ENCODE measurements at places on chromosomes 11 and 22.

DNA sequence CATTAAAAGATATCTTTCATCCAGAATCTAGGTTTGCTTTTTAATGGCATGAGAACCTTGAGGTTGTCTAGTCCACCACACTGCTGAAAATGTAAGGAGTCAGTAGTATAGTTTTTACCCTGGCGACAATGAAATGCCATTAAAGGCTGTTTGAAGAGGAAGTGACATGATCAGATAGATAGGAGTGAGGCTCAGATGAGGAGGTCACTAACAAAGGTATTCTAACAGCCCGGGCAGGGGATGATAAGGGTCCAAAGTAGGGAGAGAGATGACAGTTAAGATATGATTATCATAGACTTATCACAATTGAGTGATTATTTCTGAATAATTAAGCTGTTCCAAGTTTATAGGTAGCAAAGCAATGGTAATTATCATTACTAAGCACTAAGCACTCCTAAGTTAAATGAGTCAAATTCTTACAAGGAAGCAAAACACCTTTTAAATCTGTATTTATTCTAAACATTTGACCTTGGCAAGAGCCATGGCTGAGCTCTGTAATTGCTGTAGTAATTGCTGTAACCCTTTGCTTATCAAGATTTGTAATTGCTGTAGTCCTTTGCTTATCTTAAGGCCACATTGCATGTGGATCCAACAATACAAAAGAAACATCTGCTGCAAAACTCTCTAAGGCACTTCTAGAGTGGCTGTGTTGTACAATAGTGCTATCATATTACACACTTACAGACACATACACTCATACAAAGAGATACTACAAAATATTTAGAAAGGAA lies 92.6 kb downstream of the ENTHD1 start:
- no peak for DNase-seq

DNA sequence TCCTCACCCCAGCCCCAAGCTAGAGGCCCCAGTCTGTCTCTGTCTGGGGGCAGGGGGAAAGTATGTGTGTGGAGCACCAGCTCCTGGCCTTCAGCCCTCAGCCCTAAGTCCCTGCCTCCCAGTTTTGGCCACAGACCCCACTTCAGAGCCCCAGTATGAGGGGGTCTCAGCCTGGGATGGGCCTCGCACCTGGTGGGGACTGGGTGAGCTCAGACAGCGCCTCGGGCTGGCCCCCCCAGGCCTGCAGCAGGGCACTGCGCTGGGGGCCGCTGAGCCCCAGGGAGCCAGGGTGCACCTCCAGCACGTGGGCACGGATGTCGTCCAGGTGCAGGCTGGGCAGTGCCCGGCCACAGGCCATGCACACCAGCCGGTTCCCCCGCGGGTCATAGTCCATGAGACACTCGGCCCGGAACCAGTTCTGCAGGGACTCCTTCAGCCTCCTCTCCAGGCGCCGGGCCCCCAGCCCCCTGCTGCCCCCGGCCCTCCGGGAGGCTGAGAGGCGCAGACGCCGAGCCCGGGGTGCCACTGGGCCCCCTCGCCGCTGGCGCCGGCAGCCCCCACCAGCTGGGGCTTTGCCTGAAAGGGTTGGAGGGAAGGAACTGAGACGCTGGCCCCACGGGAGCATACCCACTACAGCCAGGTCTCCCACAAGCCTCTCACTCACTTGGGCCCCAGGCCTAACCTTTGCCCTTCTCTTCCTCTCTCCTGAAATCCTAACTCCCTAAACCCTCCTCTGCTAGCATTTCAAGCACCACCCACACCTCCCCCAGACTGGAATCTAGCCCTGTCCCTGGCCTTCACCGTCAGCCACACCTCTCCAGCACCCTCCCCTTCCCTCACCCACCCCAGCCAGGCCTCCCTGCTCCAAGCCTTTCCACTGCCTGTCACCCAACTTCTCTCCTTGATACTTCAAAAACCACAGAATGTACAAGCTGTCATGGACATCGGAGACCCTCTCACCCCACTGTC lies 3.6 kb downstream of the ZFTA start:
- no peak for DNase-seq

GRCh38 chr11:35292279-35292678 lies 127.1 kb downstream of the SLC1A2 start:
- no peak for DNase-seq

DNA sequence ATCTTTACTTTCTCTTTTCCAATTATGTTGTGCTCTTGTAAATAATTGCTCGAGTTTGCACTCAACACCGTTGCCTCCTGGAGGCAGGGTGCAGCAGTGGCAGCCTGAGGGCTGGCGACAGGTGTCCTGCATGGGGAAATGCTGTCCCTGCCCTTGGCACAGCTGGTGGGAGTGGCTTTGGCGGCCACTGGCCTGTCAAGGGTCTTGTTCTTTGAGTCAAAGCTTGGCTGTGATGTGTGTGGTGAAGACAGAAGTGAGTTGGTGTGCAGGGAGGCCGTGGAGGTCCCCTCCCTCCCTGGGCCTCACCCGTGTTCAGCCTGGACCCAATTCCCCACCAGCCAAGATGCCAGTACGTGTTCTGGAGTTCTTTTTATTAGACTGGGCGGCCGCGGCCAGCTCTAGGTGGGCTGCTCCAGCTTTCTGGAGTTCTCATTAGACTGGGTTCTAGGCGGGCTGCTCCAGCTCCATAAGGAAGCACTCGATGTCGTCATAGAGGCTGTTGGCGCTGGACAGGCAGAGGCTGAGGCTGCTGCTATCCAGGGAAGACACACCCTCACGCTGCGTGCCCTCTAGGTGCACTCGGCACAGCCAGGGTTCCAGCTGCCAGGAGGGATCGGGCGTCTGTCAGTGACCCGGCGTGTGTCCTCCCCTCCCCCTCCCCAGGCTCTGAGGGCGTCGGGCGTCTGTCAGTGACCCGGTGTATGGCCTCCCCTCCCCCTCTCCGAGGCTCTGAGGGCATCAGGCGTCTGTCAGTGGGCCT lies 3.4 kb downstream of the IRF7 start:
- no peak for DNase-seq

- DNase-seq, result no peak
Observed at GRCh38 chr11:61531044-61531443, 22.5 kb downstream of the LRRC10B start.

DNA sequence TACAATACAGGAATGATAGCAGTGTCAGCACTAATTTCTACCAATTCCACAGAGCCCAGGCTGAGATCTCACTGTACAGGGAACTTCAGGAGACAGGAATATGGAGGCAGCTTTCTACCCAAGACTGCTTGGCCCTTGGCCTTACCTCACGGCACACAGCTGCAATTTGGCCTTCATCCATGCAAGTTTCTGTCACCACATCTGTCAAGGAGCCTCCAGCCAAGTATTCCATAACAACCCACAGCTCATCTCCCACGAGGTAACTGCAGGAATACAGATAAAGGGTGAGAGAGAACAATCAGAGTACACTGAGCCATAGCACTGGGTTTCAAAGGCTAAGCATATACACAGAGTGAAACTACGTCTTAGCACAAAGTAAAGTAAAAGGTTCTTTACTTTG lies 39.0 kb upstream of the GDPD4 start:
- DNase-seq, result no peak

- no peak for DNase-seq
Observed at GRCh38 chr11:118914987-118915386, 10.7 kb downstream of the BCL9L start.

GRCh38 chr11:59766542-59767224 lies 11.5 kb downstream of the STX3 start:
- DNase-seq, result no peak

- no peak for DNase-seq
Observed at GRCh38 chr11:118082880-118083552, 3.7 kb downstream of the SMIM35 start.

- DNase-seq, result no peak
Observed at GRCh38 chr11:16843294-16843693, 104.8 kb downstream of the C11orf58 start.

- peak; percentile 40 for DNase-seq
Observed at GRCh38 chr11:104668797-104669463, 229.3 kb downstream of the CASP12 start.

DNA sequence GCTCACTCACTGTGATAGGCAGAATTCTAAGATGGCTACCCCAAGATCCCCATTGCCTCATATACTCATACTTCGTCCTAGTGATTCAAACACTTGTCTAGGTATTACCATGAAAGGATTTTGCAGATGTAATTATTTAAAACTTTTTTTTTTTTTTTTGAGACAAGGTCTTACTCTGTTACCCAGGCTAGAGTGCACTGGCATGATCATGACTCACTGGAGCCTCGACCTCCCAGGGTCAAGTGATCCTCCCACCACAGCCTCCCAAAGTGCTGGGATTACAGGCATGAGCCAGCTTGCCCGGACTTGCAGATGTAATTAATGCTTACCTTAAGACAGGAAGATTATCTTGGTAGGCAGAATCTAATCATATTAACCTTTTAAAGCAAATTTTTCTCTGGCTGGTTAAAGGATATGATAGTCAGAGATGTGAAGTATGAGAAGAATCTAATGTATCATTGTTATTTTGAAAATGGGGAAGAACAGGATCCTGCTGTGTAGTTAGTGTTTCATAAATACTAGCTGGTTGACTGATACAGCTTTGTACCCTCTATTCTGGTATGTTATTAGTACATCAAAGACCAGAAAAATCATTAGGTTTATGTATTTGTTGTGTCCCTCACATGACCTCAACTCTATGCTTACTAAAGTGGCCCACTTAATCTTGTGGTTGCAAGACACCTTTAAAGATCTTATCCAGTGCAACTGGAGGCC lies 35.5 kb downstream of the C2CD3 start:
- no peak for DNase-seq

DNA sequence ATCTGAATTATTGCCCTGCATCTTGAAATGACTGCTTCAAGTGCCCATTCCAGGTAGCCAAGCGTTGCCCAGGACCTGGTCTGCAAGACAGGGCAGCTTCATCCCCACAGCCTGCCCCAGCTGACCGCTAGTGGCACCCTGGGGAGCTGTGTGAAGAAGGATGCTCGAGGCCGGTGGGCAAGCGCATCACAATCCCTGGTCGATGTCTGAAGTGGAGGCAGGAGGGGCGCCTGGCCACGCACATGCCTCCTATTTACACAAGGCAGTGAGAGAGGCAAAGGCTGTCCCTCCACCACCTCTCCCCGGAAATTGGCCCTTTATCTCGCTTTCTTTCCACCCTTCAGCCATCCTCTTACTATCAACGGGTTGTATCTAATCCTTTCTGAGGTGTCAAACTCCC lies 28.1 kb upstream of the PHF21A start:
- no peak for DNase-seq

GRCh38 chr11:31414338-31414737 lies 44.7 kb downstream of the DNAJC24 start:
- DNase-seq, result no peak

- no peak for DNase-seq
Observed at GRCh38 chr11:35864131-35864530, 79.7 kb upstream of the LDLRAD3 start.

- DNase-seq, result no peak
Observed at GRCh38 chr11:29641201-29641600, 375.6 kb downstream of the KCNA4 start.

- DNase-seq, result no peak
Observed at GRCh38 chr11:107184986-107185385, 166.7 kb upstream of the GUCY1A2 start.

- DNase-seq, result no peak
Observed at GRCh38 chr22:46574993-46575910, 37.8 kb upstream of the CELSR1 start.

DNA sequence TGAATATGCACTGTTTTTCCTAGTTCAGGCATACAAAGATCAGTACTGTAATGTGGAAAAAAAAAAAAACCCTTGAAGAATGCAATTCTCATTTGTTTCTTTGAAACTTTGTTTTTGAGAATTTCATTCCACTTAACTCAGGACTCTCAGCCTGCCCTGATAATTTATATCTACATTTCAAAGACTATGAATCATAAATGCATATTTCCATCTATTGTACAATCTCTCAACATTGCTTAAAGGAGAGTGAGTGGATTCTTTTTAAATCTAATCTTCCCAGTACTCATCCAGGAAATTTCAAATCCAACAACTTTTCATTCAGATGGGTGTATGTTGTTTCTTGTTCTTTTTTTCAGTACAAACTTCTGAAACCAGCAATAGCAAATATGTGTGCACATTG lies 322.2 kb upstream of the DDI1 start:
- no peak for DNase-seq

GRCh38 chr11:35945137-35945518 lies 1.3 kb downstream of the LDLRAD3 start:
- no peak for DNase-seq

DNA sequence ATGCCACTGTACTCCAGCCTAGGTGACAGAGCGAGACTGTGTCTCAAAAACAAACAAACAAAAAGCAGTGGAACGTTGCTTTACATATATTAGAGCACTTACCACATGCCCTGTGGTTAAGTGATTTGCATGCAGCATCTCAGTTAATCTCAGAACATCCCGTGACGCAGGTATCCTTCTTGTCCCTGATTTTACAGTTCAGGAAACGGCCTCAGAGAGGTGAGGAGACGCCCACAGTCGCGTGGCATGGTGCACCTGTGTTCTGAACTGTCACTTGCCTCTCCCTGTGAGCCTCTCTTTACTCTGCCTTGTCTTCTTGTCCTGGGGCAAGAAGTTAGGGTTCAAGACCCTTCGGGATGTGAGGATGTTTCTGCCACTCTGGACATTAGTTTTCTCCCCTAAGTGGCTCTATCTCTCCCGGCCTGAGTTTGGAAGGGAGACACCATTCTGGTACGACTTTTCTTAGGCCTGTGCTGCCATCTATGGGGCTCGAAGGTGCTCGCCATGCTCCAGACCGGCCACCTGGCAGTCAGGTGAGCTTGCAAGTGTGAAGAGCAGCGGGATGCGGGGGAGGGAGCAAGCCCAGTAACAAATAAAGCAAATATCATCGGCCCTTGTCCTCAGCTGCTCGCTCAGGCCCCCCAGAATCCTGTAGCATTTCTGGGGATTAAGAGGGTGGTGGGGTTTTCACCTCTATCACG lies 25.6 kb downstream of the YWHAH start:
- peak; percentile 58 for DNase-seq
